ENCODE measurements at places on chromosomes 3 and 15.

DNA sequence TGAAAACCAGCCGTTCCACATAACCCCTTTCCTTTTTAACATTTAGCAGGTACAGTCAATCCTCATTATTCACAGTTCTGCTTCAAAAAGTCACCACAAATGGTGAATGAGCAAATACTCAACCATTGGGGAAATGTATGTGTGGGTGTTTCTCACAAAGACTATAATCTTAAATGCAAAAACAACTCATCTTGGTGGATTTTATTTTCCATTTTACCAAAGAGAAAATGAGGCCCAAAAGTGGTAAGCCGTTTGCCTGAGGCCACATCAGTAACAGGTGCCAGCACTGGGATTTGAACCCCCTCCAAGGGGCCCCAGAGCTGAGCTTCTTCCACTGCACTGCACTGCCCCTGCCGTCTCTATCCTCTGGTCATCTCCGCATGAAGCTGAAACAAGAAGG, 208.8 kb downstream of the OSBPL10 start:
- no peak for DNase-seq

GRCh38 chr3:103991-104390, 92.6 kb upstream of the CHL1 start:
- no peak for DNase-seq

- no peak for DNase-seq
These were observed 10.4 kb upstream of the IQCF6 start for GRCh38 chr3:51789437-51789836.

DNA sequence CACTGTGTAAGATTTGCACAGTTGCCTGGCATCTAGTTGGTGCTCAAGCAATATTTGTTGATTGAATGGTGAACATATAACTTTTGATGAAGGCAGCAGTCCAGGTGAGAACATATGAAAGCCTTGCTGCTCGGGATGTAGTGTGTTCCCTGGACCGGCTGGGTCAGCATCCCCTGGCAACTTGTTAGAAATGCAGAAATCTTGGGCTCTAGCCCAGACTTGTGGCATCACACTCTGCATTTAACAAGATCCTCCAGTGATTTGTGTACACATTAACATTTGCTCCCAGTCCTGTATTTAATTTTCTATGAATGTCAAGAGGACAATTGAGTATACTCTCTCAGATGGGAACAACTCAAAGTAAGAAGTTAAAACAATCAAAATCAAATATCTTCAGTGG, 69.0 kb upstream of the SAMMSON start:
- no peak for DNase-seq

DNA sequence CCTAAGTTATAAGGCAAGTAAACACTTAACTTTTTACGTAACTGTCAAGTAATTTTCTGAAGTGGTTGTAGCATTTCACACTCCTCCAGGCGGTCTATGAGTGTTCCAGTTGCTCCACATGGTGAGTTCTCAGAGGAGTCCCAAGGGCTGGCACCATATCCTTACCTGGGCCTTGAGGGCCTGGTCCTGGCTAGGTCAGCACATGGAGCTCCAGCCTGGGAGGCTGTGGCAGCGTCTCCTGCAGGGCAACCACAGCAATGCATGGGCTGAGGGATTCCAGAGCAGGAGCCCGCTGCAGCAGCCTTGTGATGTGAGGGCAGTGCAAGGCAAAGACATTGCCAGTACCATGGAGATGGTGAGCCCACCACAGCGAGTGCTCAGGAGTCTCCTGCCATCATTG, 32.2 kb upstream of the LYZL4 start:
- no peak for DNase-seq

GRCh38 chr3:41126472-41126871, 72.8 kb upstream of the CTNNB1 start:
- no peak for DNase-seq

GRCh38 chr15:59366333-59367021, 6.2 kb downstream of the MYO1E start:
- no peak for DNase-seq

DNA sequence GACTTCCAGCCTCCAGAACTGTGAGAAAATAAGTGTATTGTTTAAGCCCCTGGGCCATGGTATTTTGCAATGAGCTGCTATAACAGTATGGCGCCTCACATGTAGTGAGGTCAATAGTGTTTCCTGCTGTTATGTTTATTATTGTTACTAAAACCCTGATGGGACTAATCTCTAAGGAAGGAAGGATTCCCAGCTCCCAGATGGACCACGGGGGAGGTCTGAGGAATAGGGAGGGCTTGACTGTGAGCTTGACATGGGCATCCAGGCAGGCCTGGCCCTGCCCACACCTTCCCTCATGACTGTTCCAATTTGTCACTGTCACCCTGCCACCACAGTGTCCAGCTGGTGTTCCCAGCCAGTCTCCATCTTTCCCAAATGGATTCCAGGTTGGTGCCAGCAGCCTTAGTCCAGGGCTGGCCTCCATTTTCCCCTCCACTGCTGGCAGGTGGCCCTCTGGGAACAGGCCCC, 14.5 kb upstream of the SLC41A3 start:
- no peak for DNase-seq

DNA sequence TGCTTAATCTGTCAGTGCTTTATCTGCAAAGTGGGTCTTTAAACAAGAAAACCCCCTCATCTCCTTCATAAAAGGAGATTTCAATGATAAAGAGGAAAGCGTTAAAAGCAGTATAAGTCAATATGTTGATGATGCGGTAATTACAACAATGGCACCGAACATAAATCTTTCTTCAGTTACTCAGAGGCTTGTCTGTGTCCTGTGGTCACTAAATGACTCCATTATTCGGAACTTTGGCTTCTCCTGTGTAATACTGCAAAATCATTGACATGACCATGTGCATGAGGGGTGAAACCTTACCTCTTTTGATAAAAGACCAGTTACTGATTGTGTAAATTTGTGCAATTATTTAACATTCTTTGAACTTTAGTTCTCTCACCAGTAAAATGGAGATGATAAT, 4.8 kb upstream of the USP3 start:
- no peak for DNase-seq

DNA sequence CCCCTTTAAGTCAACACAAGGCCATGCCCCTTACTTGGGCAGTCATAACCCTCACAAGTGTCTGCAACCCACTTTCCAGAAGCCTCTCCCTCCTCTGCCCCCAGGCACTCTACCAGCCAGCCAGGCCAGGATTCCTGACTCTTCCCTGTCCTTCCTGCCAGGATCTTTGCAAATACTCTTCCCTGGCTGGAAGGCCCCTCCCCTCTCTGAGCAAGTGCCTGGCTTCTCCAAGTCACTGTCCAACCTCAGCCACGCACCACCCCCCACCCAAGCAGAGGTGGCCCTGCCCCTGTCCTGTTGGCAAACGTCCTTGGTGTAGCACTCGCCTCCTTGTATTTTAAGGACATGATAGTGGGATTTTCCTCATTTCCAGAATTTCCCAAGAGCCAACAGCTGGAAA, 54.7 kb upstream of the USP3 start:
- DNase-seq: no peak

DNA sequence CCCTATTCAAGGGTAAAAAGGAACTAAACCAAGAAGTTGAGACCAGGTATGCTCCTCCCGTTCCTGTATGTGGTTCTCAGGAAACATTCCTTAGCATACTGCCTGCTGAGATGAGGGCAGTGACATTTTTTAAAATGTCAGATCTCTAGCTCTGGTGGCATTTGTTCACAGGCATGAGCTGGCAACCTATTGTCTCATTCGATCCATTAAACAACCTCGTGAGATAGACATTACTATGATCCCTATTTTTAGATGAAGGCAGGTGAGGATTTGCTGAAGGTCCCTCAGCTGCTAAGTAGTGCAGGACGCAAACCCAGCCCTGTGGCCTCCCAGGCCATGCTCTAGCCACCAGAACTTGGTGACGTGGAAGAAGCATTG, 74.9 kb downstream of the SIDT1 start:
- no peak for DNase-seq

DNA sequence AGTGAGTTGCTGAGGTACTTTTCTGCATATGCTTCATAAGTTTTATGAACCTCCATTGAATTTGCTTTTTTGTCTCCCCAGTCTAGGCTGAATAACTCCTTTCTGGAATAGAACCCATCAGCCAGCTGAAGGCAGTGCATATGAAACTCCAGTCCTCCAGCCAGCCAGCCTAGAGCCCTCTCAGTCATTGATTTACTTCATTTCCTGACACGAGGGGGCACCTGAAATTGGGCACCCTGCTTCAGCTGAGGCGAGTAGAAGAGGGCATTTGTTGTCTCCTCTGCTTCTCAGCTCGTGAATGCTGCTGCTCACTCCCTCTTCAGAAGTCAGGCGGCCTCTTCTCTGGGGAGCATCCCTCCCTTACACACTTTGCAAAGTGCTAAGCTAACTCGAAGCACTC, 32.5 kb downstream of the CHST2 start:
- DNase-seq: no peak
